NB4 (cell line): ENCODE measurements at places on chromosomes 5 and 9.

DNA sequence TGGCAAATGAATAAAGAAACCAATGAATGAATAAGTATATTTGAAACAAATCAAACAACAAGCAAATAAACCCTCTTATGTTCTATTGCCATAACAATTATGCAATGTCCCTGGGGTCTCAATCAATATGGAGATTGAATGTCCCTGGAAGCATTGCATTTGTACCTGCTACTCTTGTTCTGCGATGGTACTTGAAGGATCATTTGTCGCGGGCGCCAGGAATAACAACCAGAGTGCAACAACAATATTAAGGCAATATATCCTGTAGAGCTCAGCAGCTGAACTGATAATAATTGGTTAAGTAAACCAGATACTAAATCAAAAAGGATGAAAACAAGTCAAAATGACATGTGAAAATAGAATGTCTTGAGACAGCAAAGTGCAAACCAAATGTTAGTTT, 1001.9 kb upstream of the NUDT12 start:
- DNase-seq: no peak

GRCh38 chr5:39063037-39063436, 11.2 kb downstream of the RICTOR start:
- no peak for DNase-seq

DNA sequence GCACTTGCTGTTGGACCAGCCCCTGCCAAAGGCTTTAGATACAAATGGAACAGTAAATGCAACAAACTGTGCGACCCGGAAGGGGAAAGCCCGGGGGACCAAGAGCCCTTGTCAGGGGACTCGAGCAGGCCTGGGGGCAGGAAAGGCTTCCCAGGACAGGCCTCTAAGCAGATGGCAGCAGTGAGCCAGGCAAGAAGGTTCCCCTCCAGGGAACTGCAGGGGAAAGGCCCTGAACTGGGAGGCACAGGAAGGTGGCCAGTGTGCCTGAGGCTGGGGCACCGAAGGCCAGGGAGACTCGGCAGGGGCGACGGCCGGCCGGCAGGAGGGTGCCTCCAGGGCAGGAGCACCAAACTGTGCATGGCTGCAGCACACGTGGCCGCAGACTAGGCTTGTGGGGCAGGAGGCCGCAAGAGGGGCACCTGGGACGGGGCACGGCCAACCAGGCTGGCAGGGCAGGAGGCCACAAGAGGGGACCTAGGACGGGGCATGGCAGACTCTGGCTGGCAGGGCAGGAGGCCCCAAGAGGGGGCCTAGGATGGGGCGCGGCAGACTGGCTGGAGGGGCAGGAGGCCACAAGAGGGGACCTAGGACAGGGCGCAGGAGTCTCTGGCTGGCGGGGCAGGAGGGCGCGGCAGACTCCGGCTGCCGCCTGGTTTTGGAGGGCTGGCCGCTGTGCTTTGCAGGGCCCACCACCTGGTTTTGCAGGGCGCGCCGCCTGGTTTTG, 10.0 kb downstream of the VAV2 start:
- no peak for DNase-seq

DNA sequence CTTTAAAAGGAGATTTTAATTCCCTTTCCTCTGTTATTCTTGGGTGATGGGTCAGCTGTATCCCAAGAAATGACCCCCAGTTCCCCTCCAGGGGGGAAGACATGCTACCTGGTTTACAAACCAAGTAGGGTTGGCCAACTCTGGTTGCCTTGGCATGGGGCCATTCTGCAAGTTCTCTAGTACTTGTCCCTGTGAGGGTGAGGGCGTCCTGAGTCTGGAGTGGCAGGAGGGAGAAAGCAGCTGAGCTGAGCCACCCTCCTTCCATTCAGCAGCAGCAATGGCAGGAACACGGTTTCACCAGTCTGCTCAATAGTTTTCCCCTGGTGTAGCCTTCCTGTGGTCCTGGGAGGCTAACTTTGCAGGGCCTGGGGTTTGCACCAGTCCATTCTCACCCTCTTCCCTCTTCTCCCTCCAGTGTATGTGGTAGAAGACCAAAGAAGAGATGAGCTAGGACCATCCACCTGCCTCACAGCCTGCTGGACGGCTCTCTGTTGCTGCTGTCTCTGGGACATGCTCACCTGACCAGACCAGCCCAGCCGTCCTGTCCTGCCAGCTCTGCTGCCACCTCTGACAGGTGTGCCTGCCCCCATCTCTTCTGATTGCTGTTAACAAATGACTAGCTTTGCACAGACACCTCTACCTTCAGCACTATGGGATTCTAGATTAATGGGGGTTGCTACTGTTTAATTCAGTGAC, 59.9 kb downstream of the PFDN1 start:
- DNase-seq: no peak

- DNase-seq: no peak
Measured at GRCh38 chr5:164357395-164358033, 852.1 kb downstream of the MAT2B start.

GRCh38 chr5:65307088-65307487, 174.6 kb downstream of the ADAMTS6 start:
- DNase-seq: no peak

DNA sequence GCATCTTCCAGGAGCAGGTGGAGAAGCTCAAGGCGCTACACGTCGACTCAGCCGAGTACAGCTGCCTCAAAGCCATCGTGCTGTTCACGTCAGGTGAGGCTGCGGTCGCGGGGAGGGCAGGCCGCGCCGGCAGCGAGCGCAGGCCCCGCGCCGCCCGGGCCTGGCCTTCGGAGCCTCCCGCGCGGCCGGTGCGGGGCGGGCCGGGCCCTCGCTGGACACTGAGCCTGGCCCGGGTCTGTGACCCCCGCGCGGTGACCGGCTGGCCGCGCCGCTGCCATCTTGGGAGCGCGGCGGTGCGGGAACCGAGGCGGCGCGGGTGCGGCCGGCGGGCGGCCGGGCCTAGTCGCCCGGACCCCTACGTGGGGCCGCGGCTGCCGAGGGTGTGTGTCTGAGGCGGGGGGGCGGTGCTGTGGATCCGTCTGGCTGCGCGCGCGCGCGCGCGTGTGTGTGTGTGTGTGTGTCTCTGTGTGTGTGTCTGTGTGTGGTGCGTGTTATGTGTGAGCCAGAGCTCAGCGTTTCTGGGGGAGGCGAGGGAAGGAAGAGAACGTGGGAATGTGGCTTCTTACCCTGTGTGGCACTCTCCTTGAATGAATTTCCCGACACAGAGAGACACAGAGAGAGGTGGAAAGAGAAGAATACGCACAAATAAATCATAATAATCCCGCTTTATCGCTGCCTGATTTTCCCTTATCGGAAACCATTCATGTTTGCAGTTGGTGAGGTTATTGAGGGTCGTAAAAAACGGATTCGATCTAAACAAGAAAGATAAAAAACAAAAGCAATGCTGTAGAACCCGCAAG, 5.5 kb downstream of the NR2F1 start:
- DNase-seq: no peak

DNA sequence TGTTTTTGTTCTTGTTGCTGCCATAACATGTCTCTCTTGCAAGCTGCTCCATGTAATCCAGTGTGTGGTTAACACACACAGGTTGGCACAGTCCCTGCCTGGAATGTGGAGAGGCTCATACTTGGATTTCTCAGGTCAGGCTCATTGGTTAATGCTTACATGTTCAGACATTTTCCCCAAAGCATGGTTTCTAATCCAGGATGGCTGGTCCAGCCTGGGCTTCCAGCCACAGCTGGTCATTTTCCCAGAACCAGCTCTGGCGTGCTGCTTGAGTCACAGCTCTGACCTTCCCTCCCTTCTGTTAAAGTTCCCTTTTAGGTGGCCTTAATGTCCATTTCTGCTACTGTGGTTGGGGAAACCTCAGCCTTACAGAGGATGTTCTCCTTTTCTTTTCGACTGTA, 294.3 kb downstream of the TAF11L14 start:
- no peak for DNase-seq

- DNase-seq: peak; percentile 19
Measured at GRCh38 chr9:105539452-105539851, 18.5 kb upstream of the FKTN start.

DNA sequence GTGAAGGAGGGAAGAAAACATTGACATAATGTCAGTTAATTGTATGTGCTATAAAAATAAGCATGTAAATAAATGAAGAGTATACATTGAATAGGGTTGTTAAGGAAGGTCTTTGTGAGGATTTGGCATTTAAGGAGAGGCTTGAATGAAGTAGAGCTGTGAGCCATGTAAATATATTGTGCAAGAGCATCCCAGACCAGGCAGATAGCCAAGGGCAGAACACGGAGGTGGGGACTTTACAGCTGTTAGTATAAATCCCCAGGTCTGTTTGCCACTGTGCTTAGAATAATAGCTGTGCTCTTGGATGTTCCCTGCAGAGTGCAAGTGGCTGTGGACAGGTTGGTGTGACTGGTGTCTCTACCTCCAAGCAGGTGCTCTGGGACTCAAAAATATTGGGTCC, 211.7 kb downstream of the LRRC70 start:
- no peak for DNase-seq

DNA sequence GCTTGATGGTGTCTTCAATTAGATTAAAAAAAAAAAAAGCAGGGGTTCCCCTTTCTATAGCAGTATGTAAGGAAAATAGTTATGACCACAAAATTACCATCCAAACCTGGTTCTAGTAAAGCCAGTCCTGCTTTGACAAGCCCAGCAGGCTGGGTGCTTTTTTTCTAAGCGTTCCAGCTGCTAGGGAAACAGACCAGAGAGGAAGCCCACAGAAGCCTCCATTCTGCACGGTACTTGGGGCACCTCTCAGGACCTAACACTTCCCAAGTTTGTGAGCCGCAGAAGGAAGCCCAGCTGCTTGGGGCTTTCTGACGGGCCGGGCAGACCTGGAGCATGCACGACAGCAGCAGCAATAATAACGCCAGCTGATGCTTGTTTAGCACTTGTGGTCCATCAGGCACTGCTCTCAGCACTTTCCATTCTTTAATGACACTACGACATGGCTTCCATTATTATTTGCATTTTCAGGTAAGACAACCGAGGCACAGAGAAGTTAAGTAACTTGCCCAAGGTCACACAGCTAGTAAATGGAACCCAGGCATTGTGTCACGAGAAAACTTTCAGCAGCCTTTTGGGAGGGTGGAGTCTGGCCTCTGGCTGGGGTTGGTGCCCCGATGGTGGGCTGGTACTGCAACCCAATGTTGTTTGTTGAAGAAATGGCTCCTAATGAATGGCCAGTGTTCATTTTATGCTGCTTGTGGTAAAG, 15.4 kb downstream of the LMX1B start:
- DNase-seq: no peak

- no peak for DNase-seq
Measured at GRCh38 chr5:31193591-31194467, at the start of gene CDH6. CDH6 (plus strand) TSS chr5:31193686; CDS start chr5:31267474, 73,788 bp downstream.

DNA sequence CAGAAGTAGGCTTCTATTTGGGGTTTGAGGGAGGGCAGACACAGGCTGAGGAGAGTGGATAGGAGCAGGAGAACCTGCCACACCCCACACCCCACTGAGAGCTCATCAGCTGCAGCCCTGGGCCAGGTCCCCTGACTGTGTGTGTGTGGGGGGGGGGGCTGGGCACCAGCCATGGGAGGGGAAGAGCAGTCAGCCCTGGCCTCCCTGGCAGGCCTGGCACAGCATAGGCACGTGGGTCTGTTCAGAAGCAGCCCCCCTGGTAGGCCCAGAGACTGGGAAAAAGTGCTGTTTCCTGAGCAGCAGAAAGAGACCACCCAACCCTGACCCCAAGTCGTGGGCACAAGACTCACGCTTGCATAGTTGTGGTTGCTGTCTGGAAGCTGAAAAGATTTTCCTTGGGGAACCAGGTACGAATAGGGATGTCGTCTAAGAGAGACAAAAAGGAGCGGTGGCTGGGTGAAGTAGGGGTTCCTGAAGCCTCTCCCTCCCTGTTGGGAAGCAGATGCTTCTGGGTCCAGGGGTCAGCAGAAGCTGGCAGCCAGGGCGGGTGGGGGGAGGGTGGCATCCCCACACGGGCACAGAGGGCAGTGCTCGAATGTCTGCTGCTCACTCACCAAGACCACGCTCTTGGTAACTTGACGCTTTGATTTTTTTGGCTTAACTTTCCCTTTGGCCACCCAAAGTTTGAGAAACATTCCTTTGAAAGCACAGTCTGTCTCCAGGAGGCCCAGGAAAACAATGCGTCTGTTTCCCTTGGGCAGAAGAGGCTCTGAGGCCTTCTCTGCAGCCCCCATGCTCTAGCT, 2.9 kb downstream of the NSMF start:
- DNase-seq: no peak
